ENCODE measurements at places on chromosomes 4 and X. TPM values are rescaled to one million over a fixed set of nuclear protein-coding genes. Genes with fewer than 3 reads are reported as not detected.

The RAP2C gene
- 25.3 TPM for total RNA-seq

The ERCC6L gene
- 10.7 TPM for total RNA-seq

The PLXNB3 gene
- 3.9 TPM for total RNA-seq

The ACOX3 gene
- total RNA-seq: 9.6 TPM

The CTAG2 gene
- total RNA-seq: not detected

The PTTG2 gene
- not detected for total RNA-seq

The FAM9C gene
- not detected for total RNA-seq

The KIF4A gene
- total RNA-seq: 24.0 TPM

The PDZD4 gene
- 3.7 TPM for total RNA-seq

The ZNF185 gene
- 7.1 TPM for total RNA-seq

The GUCY1A1 gene
- total RNA-seq: not detected

The STOX2 gene
- 2.3 TPM for total RNA-seq

The GPR50 gene
- 0.20 TPM for total RNA-seq

The TAF7L gene
- 0.08 TPM for total RNA-seq

The P2RY10 gene
- total RNA-seq: not detected

The HHIP gene
- 0.76 TPM for total RNA-seq

The FAT1 gene
- total RNA-seq: 125 TPM

The G3BP2 gene
- 106 TPM for total RNA-seq

The ETNPPL gene
- not detected for total RNA-seq

The FAM9A gene
- total RNA-seq: not detected

The EDNRA gene
- 0.21 TPM for total RNA-seq
